ENCODE measurements at places on chromosomes 4 and X.

- no peak for DNase-seq
Measured at GRCh38 chrX:132059973-132060540, 37.0 kb downstream of the STK26 start.

DNA sequence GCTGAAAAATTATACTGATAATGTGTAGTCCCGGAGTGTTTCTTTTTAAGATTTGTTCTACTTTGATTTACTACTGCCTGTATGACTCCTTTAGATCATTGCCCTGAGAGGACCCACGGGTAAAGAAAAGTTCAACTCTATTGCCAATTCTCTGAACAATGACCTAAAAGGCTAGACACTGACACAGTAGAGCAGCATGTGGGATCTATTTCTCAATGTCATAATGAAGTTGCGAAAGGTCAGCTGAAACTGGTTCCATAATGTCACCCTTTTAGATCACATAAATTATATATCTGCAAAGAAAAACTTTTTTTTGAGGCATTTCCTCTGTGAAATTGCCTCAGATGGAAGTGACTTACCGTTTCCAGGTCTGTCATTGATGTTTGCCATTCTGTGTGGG, 67.4 kb downstream of the GLRB start:
- no peak for DNase-seq

DNA sequence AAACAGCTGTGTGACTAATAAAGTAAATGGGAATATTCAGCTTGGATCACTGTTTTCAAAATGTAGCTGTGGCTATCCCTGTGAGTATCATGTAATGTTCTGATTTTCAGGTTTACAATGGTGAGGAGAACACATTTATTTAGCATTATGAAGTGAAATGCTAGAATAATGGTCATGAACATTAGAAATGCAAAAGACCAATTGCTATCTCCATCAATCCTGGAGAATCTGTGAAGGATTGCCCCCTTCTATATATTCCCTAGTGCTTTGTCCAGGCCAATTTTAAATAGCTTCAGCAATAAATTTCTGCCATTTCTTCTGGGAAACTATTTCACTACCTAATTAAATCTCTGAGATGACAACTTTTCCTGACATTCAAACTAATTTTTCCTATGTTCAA, 1399.1 kb downstream of the PCDH19 start:
- DNase-seq: no peak

GRCh38 chrX:107658660-107659059, 30.4 kb downstream of the PRPS1 start:
- no peak for DNase-seq

DNA sequence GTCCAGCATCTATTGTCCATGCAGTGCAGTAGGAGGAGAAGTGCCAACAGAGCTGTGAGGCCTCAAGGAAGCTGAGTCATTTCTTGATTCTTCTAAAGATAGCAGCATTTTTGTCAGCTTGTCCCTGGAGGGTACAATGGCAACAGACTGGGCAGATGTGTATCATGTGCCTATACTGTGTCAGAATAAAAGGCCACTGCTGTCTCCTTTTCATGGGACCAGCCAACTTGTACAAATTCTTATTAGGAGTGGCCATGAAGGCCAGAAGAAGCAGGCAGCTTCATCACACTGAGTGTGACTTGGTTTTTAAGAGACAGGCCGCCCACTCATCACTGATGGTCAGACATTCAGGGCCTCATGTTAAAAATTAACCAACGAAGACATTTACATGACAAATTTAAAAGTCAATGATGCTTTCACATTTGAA, 185.0 kb upstream of the FAM241A start:
- DNase-seq: no peak

DNA sequence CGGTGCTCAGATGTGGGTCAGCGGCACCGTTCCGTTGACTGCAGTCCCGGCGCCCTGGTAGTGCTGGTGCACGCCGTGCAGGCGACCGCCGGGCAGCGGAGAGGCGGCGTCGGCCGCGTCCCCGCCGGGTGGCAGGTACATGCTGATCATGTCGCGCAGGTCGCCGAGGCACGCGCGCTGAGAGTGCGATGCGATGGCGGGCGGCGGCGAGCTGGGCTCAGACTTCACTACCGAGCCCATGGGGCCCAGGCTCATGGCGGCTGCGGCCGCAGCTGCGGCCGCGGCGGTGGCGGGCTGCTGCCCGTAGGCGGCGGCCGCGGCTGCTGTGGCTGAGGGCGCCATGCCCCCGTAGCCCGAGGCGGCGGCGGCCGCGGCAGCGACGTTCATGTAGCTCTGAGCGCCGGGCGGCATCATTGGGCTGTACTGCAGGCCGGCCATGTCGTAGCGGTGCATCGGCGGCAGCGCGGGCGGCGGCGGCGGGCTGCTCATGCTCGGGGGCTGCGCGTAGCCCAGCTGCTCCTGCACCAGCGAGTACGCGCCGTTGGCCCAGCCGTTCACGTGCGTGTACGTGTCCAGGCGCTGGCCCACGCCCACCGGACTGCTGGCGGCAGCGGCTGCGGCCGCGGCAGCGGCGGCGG, 1.0 kb downstream of the SOX3 start:
- DNase-seq: no peak

GRCh38 chrX:130933358-130933757, 30.3 kb upstream of the ENOX2 start:
- DNase-seq: no peak

GRCh38 chrX:39201305-39201990, 400.2 kb downstream of the MID1IP1 start:
- peak; percentile 66 for DNase-seq
